ENCODE measurements at places on chromosomes 12 and 14.

DNA sequence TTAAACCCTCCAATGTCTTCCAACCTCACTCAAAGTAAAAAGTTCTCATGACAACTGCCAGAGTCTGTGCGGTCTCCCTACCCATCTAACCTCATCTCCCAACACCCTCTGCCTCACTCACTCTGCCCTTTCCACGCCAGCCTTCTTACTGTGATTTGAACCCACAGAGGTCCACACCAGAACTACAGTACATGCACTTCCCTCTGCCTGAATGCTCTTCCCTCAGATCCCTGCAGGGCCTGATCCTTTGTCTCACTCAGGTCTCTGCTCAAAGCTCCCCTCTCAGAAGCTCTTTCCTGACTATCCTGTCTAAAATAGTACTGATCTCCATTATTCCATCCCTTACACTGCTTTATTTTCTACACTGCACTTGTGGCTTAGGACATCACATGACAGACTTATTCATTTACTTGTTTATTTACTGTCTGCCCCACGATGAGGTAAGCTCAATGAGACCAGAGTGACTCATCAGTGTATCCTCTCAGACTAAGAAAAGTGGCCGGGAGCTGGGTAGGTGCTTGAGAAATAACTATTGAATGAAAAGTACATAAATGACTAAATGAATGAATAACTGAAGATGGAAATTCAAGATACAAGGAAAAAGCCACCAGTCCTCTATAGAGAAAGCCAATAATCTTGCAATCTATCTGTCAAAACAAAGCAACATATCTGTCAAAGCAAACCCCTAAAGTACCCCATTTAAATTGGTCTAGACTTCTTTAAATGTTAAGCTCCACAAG is 17.1 kb downstream of the POMT2 start:
- peak; percentile 77 for DNase-seq

GRCh38 chr14:81478446-81478845 is 55.2 kb downstream of the SEL1L start:
- DNase-seq, result no peak

DNA sequence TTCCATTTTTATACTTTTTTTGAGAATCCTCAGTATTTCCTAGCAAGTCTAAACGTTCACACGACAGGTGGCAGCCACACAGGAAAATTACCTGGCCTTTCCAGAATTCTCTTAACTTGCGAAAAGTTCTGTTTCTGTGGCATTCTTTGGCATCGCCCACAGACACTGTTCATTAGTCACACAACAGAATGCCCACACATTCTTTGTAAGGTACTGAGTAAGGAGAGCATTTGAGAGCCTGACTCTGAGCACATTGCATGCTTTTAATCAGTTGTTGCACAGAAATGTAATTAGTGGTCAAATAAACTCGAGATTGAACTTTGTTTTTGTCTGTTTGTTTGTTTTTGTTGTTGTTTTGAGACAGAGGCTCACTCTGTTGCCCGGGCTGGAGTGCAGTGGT is 52.4 kb downstream of the LMNTD1 start:
- no peak for DNase-seq

DNA sequence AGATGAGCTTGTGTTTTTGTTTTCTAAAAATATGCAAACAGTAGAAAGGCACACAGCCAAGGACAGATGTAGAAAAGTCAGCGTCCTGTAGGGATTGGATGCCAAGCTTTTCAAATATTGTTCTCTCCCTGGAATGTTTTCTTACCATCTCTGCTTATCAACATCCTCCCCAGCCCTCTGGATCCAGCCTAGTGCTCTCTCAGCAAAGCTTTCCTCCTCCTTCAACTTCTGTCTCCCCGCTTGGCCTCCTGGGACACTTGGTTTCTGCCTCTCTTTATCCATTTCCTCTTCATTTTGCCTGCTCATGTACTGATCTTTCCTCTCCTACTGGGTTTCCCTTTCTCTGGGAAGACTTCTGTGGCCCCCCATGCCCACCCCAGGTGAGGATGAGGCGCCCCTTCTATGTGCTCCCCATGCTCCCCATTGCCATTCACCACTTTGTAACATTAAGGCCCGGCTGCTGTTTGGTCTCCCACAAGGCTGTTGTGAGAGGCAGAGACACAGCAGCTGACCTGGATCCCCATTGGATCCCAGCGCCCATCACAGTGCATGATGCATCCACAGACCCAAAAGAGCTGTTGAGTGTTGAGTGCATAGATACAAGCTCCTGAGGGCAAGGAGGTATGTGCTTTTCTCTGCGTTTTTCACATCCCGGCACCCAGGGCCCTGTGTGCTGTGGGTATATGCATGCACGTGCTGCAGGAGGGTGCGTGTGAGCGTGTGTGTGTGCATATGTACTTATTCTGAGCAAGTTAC is 38.2 kb downstream of the EVL start:
- peak; percentile 24 for DNase-seq

GRCh38 chr14:88746052-88746451 is 46.7 kb downstream of the EML5 start:
- no peak for DNase-seq

- no peak for DNase-seq
Observed at GRCh38 chr14:75064205-75064567, 362 bp upstream of the ACYP1 start.

GRCh38 chr14:74977164-74977900 is 21.9 kb upstream of the PGF start:
- DNase-seq, result no peak

GRCh38 chr14:102828151-102828550 is 50.9 kb downstream of the TRAF3 start:
- DNase-seq, result no peak

- DNase-seq, result no peak
Observed at GRCh38 chr12:106179086-106179485, 40.3 kb upstream of the NUAK1 start.

DNA sequence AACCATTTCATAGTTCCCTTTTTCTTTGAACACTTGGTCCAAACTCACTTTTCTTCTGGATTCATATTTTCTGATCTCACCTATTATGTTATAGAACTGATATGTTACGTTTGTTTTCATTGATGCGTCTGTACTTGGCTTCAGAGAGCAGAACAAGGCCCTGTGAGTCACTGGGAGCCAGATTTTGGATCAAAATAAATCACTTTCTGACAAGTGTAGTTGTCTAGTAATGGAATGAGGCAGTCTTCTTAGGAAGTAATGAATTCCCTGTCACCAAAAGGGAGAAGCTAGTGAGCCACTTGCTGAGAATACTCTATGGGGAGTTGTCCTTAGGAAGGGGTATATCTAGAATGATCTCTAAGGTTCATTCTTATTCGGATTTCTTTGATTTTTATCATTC is 10.2 kb downstream of the BICD1 start:
- DNase-seq, result no peak

DNA sequence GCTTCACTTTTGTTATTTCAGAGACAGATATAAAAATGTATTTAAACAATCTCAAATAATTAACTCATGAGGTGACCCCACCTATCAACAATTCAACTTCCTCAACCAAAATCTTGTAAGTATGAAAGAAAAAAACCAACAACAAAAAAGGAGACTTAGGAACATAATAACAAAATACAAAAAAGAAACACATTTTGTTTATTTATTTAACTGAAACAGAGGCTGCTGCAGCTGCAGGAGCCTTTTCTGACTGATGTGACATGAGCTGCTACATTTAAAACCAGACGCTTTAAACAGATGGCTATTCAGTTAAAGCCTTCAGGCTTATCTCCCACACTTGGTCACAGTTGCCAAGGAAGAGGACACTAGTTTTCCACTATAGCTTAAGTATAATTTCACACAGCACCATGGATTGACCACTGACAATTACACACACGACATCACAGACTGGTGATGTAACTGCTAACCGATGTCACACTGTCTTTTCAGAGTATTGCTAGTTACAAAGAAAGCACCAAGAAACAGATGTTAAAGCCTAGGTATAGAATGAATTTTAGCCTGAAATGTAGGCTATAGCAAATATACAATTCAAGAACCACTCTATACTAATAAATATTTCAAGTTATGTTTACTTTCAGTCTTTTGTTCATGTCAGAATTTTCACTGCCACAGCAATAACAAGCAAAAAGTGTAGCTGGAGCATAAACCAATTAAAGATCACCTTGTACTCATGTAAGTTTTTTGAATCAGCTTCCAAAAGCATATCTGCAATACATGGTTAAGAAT is 113.0 kb downstream of the MED13L start:
- DNase-seq, result peak; percentile 53

DNA sequence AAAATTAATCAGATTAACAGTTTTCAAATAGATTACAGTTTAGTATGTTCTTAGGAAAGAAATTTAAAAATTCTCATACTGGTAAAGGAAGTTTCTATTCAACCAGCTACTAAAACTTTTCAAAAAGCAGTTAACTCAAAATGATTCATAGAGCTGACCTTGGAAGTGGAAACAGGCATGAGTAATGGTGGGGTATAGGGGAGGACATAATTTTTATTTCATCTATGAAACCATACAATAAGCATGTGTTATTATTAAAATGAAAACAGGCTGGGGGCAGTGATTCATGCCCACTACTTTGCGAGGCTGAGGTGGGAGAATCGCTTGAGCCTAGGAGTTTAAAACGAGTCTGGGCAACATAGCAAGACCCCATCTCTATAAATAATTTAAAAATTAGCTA is 73.0 kb downstream of the DNAI7 start:
- DNase-seq, result no peak

DNA sequence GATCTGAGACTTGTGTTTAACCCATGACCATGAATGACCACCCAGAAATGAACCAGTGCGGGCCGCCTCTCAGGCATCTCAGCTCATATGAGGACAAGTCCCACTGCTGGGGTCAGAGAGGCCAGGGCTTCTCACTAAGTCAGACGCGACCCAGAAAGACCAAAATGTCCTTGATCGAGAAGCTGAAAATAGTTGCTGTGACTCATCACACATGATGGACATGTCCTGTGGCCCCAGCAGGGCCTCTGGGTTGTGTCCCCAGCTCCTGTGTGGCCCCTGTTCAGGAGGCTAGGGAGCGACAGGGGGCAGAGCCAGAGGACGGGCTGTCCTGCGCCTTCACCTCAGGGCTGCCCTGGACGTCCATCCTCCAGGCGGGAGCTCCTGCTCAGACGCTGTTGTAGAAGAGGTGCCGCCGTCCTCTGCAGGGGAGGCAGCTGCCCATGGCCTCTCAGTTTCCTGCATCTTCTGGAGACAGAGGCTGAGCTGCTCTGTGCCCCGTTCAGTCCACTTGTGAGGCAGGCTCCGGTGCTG is 29.0 kb upstream of the FAM181A start:
- no peak for DNase-seq

DNA sequence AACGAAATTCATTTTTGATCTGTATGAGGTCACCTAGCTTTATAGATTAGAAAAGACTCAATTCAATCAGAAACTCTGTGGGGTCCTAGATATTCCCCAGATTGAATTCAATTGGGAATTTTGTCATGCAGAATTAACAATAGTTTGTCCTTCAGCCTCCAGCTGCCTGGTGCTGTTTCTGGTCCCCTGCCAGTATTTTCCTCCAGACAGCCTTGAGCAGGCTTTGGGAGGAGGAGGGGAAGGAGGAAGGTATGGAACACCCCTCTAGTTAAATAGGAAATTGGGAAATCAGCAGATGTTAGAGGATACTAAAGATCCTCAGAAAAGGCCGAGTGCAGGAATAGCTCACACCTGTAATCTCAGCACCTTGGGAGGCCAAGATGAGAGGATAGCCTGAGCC is 10.6 kb downstream of the GRIP1 start:
- no peak for DNase-seq

DNA sequence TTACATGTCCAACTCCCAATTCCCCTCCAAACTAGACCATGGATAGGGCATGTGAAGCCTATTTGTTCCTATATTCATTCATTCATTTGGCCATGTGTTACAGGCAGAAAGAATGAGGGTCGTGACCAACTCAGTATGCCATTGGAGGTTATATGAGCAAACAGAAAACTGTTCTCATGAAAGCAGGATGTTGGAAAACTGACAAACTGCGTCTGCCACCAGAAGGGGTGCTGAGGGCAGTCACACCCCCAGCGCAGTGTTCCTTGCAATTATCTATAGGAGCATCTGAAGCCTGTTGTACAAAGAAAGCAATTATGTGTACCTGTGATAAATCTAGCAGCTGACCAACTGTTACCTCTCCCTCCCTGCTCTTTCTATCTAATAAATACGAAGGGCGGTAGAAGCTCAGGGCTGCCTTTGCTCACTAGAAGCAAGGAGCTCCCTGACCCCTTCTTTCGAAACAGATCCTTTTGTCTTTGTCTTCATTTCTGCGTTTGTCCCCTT is 21.1 kb downstream of the ENTPD5 start:
- no peak for DNase-seq
